H7 (cell line): ENCODE measurements at places on chromosomes 11 and 22.

- no peak for DNase-seq
These were observed 38.9 kb downstream of the FZD4 start for GRCh38 chr11:86916330-86916729.

- no peak for DNase-seq
These were observed 19.2 kb upstream of the RRAS2 start for GRCh38 chr11:14378171-14378570.

- DNase-seq, result no peak
These were observed 21.1 kb upstream of the PLET1 start for GRCh38 chr11:112281726-112282125.

- DNase-seq, result no peak
These were observed 148.8 kb upstream of the KIRREL3 start for GRCh38 chr11:127149410-127149809.

GRCh38 chr11:127006311-127006710 is 5.7 kb upstream of the KIRREL3 start:
- DNase-seq, result no peak

DNA sequence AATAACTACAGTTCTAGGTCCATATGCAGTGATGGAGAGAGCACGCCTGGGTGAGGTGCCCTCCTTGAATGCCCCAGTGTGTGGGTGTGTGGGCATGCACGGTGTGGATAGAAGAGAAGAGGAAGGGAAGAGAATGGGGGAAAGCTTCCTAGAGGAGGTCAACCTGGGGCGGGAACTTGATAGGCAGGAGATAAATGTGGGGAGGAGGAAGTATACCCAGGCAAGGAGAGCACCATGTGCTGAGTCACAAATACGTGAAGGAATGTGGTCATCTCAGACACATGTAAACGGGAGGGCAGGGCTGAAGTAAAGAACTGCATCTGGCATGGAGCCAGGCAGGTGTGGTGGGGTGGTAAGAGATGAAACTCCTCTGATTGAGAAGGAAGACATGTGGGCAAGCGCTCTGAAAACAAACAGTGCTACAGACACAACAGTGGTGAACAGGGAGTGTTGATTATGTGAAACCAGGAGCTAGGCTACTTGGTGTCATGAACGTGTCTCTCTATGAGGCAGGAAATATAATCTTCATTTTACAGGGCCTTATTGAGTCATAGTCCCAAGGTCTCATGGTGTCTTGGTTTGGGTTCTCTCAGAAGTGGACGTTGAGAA is 61.5 kb upstream of the EED start:
- no peak for DNase-seq

GRCh38 chr11:64970731-64971151 is 1.2 kb downstream of the MAJIN start:
- DNase-seq, result no peak
